ENCODE measurements at places on chromosomes 1 and 21.

DNA sequence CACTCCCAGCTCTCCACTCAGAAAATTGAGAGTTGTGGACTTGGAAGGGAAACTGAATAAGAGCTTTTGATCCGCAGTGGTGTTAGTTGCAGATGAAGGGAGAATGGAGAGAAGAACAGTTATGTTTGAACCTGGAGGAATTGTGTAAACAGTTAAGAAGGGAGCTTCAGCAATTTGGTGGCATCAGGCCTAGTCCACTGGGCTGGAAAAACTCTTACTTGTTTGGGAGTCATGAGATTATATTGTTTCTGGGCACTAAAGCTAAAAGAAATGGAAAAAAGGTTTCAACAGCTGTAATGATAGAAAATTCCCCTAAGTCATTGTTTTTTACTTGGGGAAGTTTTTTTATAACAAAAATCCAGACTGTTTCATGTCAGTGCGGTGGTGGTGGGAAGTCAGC, 256.1 kb upstream of the C1orf87 start:
- ATAC-seq, result no peak

GRCh38 chr1:64133036-64133435, 70.4 kb upstream of the UBE2U start:
- peak; percentile 20 for ATAC-seq

DNA sequence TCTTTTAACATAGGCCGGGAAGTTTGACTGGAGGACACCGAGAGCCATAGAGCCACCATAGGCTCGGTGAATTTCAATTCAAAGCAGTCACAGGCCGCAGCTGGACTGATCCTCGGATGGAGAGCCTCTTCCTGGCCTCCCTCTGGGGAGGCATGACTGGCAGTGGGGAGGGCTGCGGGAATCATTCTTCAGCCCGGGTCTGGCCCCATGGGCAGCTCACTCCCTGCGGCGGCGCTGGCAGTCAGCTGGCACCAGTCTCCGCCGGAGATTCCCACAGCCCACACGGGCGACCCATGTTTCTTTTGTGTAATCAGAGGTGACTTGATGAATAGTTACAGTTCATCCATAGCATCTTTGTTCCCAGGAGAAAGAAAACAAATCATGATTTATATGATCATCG, 10.6 kb downstream of the ESPN start:
- ATAC-seq, result no peak

GRCh38 chr1:169325117-169325516, 42.5 kb downstream of the NME7 start:
- ATAC-seq, result no peak

GRCh38 chr1:232599178-232600041, 30.5 kb downstream of the SIPA1L2 start:
- peak; percentile 89 for ATAC-seq

- peak; percentile 79 for ATAC-seq
Measured at GRCh38 chr1:65221638-65222339, 73.8 kb downstream of the AK4 start.

DNA sequence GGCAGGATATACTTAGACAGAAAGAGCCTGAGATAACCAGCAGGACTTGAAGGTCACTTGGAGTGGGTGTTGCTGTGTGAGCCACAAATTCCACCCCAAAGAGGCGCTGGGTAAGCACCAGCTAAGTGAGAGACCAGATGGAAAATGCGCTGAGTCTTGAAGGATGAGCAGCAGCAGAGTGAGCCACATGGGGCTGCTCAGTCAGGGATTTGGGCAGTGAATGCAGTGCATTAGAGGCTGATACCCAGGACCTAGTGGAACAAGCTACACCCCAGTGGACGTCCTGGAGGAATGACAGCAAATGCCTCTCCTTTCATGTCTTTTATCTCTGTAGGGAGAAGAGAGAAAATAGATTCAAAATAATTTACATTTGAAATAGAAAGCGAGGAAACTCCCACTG, 11.3 kb downstream of the GRIK1 start:
- ATAC-seq, result no peak

DNA sequence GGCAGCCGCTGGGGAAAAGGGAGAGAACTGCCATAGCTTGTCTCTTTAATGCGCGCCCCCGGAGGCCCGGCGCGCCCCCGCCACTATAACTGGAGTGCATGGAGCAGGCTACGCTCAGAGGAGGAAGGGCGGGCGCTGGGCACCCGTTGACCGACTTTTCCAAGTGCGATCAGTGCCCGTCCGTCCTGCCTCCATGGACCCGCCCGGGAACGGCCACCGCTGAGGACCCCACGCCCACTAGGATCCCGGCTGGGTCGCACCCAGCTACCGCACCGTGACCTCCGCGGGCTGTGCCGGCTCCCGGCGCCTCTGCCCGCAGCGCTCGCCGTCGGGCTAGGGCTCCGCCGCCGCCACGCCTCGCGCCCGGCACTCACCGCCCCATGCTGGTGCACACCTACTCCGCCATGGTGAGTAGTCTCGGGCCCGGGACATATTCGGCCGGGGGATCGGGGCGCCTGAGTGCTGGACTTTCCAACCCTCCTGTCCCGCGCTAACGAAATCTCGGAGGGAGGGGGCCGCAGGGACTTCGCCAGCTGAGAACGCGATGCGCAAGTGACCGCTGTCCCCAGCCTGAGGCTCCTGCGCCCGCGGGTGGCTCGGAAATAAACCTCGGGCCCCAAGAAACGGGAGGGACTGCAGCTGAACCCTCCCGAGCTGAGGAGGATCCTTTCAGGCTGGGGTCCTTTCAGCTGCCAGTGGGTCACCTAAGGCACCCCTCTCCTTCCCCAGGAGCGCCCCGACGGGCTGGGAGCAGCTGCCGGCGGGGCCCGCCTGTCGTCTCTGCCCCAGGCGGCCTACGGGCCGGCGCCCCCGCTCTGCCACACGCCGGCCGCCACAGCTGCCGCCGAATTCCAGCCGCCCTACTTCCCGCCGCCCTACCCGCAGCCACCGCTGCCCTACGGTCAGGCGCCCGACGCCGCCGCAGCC, at the start of gene TFAP2E:
Gene TFAP2E (plus strand): TSS at position 117 of the 927 bp plus-strand sequence. CDS start 264 bp downstream, at position 381.
- ATAC-seq, result peak; percentile 64

DNA sequence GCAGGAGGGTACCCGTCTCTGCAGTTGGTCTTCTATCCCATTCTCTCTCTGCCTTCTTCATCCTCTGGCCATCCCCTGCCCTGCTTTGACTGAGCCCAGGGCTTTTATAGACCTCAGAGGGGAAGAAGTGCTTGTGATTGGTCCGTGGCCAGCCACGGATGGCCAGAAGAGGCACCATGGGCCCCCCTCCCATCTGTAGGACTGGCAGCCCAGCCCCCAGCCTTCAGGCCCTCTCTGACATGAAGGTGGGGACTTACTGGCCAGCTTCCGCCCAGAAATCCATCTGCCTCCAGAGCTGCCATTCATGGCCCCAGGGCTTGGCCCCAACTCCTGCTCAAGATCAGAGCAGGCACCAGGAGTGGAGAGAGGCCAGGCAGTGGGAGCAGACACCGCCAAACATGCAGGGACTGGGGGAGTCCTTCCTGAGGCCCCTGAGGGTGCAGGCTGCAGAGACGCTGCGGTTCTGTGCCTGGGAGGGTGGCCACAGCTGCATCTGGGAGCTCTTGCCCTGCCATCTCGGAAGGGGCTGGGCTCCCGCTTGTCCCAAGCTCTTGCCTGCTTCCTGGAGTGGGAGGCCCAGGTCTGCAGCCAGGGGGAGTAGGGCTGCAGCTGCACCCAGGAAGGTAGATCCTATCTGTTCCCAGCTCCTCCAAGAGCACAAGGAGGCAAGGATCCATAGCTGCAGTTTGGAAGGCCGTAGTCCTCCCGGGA, 698.6 kb upstream of the B3GALT2 start:
- ATAC-seq, result no peak

- ATAC-seq, result peak; percentile 20
Measured at GRCh38 chr1:41678111-41678878, 193.8 kb upstream of the EDN2 start.

- ATAC-seq, result peak; percentile 35
Measured at GRCh38 chr1:151131701-151132334, 14.6 kb downstream of the SEMA6C start.

DNA sequence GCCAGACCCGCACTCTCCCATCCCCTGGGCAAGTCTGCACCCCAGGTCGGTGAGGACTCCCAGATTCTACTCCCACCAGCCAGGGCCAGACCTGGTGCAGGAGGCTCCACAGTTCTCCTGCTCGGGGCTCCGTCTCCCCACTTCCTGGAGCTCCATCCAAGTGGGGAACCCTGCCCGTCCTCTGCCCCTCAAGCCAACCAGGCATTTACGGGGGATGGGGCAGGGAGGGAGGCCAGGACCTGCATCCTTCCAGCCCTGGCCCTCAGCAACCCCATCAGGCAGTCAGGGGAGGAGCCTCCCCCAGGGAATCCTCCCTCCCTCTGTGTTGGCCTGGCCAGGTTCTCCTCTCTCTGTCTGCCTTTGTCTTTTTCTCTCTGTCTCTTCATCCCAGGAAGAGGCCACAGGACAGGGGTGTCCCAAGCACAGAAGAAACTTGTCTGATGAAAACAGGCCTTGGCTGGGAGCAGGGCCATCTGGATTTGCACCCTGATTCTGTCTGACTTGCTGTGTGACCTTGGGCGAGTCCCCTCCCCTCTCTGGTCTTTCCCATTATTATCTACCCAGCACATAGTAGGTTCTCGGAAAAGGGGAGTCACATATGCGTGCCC, 18.5 kb upstream of the EPHA2 start:
- ATAC-seq, result peak; percentile 41

- no peak for ATAC-seq
Measured at GRCh38 chr1:26856604-26857469, 6.1 kb upstream of the SFN start.

DNA sequence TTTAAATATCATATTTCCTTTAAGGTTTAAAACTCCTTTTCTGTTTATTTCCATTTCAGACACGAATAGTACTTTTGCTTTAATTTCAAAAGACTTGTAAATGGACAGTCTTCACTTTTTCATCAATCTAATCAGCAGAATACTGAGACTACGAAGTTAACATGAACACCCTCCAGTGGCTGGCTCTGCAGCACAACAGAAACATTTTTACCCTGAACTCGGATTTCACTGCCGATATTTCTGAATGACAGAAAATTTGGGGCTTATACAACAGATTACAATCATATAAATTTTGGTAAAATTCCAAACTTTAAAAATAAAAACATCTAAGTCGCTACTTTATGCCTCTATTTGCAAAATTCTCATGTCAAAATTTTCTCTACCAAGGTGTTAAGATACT, 86.2 kb downstream of the AKT3 start:
- no peak for ATAC-seq

DNA sequence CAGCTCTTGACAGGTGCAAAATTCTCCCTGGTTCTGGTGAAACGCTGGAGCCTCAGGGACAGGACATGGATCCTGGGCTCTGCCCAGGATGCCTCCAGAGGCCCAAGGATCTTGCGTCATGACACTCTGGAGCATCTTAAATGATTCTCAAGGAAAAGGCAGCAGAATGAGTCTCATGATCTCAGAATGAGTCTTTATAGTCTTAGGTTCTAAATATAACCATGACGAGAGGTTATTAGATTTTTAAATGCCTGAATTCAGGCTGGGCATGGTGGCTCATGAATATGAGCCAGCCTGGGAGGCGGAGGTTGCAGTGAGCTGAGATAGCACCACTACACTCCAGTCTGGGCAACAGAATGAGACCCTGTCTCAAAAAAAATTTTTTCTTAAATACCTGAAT, 55.5 kb downstream of the ECE1 start:
- no peak for ATAC-seq

DNA sequence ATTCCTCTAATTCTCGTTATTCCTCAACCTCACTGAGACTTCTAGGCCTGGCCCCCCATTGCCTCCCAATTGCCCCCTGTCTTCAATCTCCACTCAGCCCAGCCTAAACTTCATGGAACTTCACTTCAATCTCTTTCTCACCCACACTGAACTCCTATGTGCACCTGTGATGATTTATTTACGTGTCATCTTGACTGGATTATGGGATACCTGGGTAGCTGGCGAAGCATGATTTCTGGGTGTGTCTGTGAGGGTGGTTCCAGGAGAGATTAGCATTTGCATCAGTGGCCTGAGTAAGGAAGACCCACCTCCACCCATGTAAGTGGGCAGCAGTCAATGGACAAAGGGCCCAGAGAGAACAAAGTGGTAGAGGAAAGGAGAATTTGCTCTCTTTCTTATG, 587.0 kb downstream of the NPHP4 start:
- no peak for ATAC-seq

GRCh38 chr1:18691648-18692047, 61.0 kb downstream of the PAX7 start:
- no peak for ATAC-seq

All from motor neuron (in vitro differentiated cells).